ENCODE measurements at places on chromosomes 5 and 9.

GRCh38 chr5:1540831-1541701, 17.3 kb upstream of the LPCAT1 start:
- DNase-seq, result no peak

- DNase-seq, result peak; percentile 43
Observed at GRCh38 chr9:98357921-98358535, 102.6 kb upstream of the TBC1D2 start.

DNA sequence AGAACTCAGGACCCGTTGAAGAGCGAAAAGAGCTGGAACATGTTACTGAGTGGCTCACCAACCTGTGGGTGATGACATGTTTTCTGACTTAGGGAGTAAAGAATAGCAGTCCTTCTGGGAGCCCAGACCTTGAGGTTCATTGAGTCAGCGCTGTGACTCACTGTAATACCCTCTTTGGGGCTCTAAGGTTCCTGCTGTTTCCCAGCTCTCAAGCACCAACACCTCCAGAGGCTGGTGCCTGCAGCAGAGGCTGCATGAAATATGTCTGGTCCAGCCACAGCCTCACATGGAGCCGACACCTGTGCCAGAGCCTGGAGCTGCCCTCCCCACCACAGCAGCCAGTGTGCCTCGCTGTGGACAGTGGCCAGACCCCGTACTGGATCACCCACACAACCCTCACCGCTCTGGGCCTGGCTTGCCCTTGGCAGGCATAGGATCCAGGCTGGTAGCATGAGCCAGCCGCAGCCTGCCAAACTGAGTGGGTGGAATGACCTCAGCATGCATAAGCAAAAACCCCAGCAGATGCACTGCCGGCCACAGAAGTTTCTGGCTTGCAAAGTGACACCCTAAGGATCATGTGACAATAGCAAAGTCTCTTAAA, 143.5 kb upstream of the MRPS30 start:
- DNase-seq, result peak; percentile 27

GRCh38 chr5:93039888-93040287, 541.1 kb downstream of the NR2F1-AS1 start:
- DNase-seq, result no peak

GRCh38 chr5:78661691-78662090, 13.1 kb upstream of the LHFPL2 start:
- no peak for DNase-seq
